ENCODE measurements at places on chromosomes 5 and 9. TPM values are rescaled to one million over a fixed set of nuclear protein-coding genes. Genes with fewer than 3 reads are reported as not detected.

- no peak for DNase-seq
These were observed 3.3 kb downstream of the ANKRD34B start for GRCh38 chr5:80566711-80567259.

DNA sequence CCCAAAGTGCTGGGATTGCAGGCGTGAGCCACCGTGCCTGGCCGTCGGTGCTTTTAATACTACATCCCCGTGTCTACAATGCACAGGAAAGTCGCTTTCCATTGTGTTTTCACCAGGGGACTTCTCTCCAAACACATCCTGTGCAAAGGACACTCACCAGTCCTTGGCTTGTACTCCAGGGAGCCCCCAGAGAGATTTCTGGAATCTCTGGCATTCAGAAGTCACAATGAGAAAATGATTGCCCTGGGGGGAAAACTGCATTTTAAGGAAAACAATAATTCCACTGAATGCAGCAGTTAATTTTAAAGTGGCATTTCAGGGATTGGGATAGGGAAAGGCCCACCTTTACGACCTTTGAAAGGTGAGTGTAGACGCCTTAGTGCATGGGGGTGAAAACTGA, 112.0 kb downstream of the ADAMTS16 start:
- no peak for DNase-seq

GRCh38 chr9:78030553-78031443, 813 bp downstream of the GNAQ start:
- peak; percentile 88 for DNase-seq

DNA sequence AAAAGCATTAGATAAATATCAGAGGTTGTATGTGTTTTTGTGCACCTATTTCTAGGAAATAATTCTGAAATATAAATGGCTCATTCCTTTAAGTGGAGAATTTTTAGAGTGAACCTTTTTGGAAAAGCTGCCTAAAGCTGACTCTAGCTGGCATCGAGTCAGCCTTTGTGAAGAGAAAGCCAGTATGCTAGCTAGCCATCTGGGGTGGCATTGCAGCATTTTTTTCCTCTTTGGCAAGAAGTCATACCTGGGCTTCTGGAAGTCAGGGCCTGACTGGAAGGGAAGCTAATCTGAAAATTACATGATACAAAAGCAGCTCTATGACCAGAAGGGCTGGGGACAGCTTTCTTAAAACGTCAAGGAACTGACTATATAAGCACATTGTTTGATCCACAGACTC, 19.7 kb downstream of the ANP32B start:
- no peak for DNase-seq

DNA sequence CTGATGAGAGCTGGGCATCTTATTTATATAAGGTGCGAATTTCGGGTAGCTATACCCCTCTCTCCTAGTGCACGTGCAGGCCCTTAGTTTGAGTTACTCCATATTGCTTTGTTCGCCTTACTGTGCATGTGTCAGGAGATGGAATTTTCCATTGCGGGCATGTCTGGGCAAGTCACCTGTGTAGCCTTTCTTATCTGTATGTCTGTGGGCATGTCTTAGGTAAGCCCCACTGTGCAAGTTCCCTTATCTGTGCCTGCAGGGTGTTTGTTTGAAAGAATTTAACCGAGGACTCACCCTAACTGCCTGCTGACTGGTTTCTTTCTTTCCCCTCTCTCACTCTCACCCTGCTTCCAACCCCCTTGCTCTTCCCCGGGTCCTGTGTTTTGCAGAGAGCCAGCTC, 140.7 kb upstream of the RANBP3L start:
- DNase-seq: no peak

The KIF4B gene
- total RNA-seq: not detected

The AK8 gene
- total RNA-seq: not detected

GRCh38 chr9:20551236-20551635, 71.1 kb downstream of the MLLT3 start:
- no peak for DNase-seq

DNA sequence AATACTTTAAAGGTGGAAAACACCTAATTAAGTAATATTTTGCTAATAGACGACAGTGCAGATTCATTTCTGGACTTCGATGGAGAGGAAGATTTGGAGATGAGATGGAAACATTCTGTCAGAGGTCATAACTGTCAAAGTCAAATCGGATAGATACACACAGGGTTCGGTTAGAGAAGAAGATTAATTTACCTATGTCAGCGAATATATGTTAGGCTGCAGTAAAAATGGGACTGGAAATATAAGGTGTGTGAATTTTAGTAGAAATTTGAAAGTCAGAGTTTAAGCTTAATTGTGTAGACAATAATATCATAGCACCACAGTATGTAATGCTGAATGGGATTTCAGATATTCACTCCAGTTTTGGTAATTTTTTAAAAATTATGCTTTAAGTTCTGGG, 1020.3 kb upstream of the ACO1 start:
- DNase-seq: no peak

The TRIP13 gene
- 0.38 TPM for total RNA-seq

GRCh38 chr5:1075931-1076330, 35.9 kb downstream of the SLC12A7 start:
- DNase-seq: no peak

DNA sequence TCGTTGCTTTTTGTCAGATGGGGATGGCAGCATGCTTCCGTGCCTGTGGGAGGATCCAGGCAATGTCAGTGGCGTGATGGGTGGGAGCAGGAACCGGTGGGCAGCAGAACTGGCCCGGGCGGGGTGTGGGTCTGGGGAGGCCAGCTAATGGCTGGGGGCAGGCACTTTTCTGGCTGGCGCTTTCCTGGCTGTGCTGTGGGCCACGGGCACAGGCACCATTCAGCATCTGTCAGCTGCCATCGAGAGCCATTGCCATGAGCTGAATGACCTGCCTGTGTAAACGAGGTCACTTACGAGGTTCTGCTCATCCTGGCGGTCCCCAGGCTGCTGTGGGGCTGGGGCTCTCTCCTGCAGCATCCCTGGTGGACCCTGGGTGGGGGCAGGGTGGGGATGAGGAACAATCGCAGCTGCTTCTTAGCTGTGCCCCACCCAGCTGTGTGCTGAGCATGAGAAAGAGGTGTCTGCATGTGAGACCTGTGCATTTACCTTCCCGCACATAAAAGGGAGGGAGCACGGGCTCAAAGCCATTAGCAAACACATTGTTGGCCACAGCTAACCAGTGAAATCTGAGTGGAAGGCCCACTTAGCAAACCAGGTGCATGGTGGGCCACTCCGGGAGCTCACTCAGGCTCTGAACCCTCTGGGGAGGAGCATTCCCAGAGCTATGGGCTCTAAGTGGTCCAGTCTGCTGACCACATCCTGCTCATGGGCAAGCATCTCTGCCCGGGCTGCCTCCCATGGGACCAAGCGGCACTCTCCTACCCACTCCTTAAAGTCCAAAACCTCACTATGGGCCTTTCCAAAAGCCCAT, 41.3 kb upstream of the OLFM1 start:
- DNase-seq: no peak

DNA sequence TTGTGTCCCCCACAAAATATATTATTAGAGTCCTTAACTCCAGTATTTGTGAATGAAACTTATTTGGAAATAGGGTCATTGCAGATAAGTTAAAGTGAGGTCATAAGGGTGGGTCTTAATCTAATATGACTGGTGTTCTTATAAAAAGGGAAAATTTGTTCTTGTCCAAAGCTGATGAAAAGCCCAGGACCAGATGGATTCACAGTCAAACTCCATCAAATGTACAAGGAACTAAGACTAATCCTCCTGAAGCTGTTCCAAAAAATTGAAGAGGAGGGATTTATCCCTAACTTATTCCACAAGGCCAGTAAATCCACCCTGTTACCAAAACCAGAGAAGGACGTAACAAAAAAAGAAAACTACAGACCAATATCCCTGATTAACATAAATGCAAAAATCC, 56.4 kb upstream of the SLIT3 start:
- no peak for DNase-seq

DNA sequence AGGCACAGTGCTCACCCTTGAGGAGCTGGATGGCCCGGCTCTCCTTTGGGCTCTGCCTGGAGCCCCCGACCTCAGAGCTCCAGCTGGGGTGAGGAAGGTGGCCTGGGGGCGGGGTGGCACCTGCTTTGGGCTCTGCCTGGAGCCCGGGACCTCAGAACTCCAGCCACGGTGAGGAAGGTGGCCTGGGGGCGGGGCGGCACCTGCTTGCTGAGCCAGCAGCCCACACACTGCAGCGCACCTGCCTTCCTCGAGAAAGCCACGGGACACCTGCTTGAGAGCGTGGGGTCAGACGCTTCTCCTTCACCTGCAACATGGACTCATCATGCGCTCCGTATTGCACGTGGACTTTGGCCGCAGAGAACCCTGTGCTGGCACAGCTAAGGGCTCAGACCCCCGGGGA, 51.8 kb downstream of the IRX2 start:
- no peak for DNase-seq

- peak; percentile 88 for DNase-seq
These were observed 192.4 kb downstream of the MEF2C start for GRCh38 chr5:88690409-88691229.

GRCh38 chr5:131791866-131792265, 5.0 kb downstream of the FNIP1 start:
- DNase-seq: no peak

DNA sequence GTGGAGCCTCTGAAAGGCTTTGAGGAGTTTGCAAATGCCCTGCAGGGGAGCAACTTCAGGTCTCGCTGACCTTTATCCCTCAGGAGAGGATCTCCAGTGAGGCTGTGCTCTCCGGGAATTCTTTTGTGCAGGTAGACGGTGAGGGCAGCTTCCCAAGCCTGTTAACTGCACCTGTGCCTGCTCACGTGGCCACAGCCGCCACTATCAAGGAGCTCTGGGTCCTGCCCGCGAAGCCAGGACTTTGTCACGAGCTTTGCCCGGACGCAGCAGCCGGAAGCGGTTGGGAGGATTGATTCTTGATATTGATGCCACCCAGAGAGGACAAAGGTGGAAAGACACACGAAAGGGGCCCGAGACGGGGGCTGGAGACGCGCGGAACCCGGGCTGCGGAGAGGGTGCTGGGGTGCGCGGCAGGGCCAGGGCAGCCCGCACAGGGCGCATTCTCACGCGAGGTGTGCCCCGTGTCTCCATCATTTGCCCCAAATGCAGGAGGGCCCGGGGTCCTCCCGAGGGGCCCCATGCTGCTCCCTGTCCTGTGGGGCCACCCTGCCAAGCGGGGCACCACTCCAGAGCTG, 18.2 kb downstream of the SLC9A3 start:
- DNase-seq: no peak

The INVS gene
- total RNA-seq: 6.9 TPM

DNA sequence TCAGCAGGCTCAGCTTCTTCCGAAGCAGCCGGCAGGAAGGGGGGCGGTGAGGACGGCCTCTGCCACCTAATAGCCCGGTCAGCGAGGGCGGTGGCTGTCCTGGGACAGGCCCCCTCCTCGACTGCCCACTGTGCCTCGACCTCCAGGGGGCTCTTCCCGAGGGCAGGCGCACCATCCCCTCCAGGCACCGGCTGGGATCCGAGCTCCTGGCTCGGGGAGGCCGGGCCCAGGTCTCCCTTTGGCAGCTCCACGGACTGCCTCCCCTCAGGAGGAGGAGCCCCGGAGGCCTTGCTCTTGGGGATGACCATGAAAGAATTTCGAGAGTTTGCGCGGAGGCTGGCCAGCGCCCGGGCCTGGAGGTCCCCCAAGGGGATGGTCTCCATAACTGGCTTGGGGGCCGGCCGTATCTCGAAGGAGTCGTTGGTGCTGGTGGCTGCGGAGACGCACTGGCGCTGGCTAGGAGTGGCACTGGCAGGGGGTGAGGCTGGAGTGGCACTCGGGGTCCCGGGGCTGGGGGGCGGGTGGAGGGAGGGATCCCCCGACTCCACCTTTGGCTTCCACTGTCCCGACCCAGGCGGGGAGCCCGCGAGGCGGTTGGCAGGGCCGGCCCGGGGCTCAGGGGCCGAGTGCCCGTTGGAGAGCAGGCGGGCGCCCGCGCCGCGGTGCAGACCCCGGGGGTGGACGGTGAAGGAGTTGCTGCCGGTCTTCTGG, 975 bp downstream of the TPRN start:
- DNase-seq: no peak

The YTHDC2 gene
- 12.6 TPM for total RNA-seq

DNA sequence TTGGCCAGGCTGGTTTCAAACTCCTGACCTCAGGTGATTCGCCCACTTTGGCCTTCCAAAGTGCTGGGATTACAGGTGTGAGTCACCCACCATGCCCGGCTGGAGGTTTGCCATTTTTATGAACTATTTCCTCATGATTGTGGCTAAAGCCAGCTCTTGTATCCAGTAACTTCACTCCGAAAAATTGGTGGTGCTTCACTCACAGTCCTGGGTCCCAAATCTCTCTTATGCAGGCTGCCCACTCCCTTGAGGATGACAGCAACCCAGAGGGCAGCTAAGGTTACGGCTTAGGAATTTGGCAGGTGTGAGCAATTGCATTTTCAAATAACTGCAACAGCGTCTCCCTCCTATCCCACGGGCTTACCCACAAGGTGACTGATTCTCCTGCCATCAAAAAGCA, 23.4 kb upstream of the FUBP3 start:
- DNase-seq: no peak

- no peak for DNase-seq
These were observed 214.9 kb downstream of the ADAMTSL1 start for GRCh38 chr9:18688581-18689565.

GRCh38 chr9:36665921-36666431, 93.3 kb downstream of the MELK start:
- DNase-seq: no peak

The LRRC70 gene
- total RNA-seq: 1.0 TPM

- no peak for DNase-seq
These were observed 32.3 kb downstream of the CARTPT start for GRCh38 chr5:71751422-71751821.

The TMEM232 gene
- 1.4 TPM for total RNA-seq

DNA sequence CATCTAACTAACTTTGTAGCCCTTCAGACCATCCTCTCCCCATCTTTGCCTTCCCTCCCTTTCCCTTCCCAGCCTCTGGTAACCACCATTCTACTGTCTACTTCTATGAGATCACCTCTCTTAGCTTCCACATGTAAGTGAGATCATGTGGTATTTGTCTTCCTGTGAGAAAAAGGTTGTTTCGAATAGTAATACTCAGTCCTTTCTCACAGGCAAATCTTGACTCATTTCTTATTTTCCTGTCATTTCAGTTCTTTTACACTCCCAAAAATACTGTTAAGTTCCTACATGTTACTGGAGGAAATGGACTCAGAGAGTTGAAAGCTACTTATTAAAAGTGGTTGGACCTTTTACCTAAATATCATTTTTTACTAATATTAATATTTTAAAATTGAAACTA, 82.1 kb downstream of the SLF1 start:
- DNase-seq: no peak

- no peak for DNase-seq
These were observed 137.8 kb upstream of the CD180 start for GRCh38 chr5:67334373-67334772.

- no peak for DNase-seq
These were observed 239.6 kb downstream of the MAN2A1 start for GRCh38 chr5:109929376-109929775.

Data from Right ventricle myocardium inferior (tissue), 1 donor.